ENCODE measurements at places on chromosomes 1 and 21. TPM values are rescaled to one million over a fixed set of nuclear protein-coding genes. Genes with fewer than 3 reads are reported as not detected.
A peak's percentile ranks its signal among the peaks of the same experiment; 100 is the strongest.

DNA sequence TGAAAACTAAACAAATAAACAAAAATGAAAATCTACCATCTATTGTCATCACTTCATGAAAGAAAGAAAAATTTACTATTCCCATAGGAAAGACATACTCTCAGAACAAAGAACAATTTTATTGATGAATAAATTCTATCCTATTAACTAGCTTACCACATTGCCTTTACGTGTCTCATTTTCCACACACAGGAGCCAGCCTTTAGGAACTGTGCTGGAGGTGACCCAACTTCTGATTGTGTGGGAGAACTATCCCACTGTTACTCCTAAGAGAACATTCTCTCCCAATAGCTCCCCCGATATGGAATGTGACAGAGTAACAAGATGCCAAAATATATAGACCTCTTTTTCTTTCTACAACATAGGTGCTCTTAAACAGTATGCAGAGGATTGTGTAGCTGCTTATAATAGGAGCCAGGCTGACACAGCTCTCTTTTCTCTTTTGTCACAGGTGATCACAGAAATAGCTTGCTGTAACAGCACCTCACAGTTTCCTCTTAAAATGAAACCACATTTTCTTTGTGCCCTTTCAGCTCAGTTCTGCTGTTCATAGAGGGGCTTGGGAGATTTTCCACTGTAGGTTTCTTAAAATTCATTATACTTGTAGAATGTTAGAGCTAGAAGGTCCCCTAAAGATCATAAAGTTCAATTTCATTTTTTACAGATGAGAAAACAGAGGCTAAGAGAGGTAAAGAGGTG is 35.5 kb downstream of the C21orf91 start:
- peak overlapping the region; percentile 82 for H3K27ac ChIP-seq
- no peak for DNase-seq
- H3K4me1 ChIP-seq: peaks cover 65% of the 10 kb centered on the region

DNA sequence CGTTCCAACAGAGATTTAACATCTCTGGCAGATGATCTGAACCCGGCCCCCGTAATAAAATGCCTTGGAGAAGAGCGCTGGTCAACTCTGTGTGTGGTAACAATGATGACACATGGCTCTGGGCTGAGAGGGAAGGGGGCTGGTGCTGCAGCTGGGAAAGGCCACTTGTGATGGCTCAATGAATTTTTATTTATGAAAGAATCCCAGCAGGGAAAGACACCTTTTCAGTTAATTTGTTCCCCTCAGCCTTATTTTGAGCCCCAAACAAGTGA is 59.4 kb downstream of the SYT6 start:
- H3K4me3 ChIP-seq: no peak overlapping the region
- DNase-seq: no peak
- H3K27me3 ChIP-seq: no peaks in the 10 kb centered on the region
- H3K27ac ChIP-seq: no peak overlapping the region

Gene IL10RB
- total RNA-seq: 25.6 TPM

DNA sequence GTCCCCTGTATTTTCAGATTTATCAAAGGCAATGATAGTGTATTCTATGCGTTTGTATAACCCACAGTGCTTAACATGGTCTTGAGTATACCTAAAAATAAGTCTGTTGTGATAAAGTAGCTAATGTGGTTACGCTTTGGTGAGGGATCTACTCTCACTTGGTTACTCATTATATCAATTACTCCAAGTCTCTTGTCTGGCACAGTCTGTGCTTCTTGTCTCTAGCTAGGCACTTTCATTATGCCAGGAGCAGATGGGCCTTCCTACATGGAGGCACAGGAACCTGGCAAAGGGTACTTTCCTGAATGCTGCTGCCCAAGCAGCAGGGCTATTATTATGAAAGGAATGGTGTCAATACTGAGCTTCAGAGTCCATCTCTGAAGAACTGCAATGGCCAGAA is 4.2 kb upstream of the PTPN22 start:
- no peaks in the 10 kb centered on the region for H3K27me3 ChIP-seq
- no peak overlapping the region for H3K4me3 ChIP-seq
- DNase-seq: no peak
- no peak overlapping the region for H3K27ac ChIP-seq
- H3K4me1 ChIP-seq: peaks cover 36% of the 10 kb centered on the region
- H3K36me3 ChIP-seq: no peaks in the 10 kb centered on the region

DNA sequence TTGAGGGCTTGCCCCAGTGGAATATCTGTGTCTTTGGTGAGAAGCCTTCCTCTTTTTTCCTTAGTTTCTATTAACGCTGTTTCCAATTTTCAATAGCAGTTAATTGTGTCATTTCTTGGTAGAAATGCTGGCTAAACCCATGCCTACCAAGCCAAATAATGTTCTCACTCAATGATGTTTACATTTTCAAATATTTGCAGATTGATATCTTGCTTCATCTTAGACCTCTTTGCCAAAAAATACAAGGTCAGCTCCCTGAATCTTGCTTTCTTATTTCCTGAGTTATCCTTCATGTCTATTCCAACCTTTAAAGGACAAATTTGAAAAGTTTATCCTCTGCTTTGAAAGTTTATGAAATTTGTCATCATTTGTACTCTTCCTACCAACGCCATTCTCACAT is 5.1 kb downstream of the KCNJ15 start:
- H3K4me3 ChIP-seq: no peak overlapping the region
- DNase-seq: no peak
- no peaks in the 10 kb centered on the region for H3K4me1 ChIP-seq
- peaks cover 3% of the 10 kb centered on the region for H3K27me3 ChIP-seq

Gene EDARADD
- 4.9 TPM for total RNA-seq

DNA sequence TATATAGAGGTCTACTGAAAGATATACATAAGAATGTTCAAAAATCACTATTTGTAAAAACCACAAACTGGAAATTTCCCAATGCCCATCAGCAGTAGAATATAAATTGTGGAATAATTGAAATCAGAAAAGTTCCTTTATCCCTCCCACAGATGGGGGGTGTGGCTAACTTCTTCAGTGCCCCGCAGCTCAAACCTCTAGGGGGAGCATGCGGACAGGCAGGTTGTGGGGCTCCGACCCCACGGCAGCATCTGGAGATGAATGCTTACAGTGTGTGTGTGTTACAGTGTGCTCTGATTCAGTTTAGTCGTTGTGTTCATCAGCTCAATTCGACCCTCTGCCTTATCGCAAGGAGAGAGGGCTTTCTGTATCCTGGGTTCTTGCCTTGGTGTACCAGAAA is 262.1 kb upstream of the LRRC7 start:
- no peak overlapping the region for H3K4me3 ChIP-seq
- no peaks in the 10 kb centered on the region for H3K36me3 ChIP-seq
- no peaks in the 10 kb centered on the region for H3K4me1 ChIP-seq
- no peaks in the 10 kb centered on the region for H3K27me3 ChIP-seq
- DNase-seq: no peak

DNA sequence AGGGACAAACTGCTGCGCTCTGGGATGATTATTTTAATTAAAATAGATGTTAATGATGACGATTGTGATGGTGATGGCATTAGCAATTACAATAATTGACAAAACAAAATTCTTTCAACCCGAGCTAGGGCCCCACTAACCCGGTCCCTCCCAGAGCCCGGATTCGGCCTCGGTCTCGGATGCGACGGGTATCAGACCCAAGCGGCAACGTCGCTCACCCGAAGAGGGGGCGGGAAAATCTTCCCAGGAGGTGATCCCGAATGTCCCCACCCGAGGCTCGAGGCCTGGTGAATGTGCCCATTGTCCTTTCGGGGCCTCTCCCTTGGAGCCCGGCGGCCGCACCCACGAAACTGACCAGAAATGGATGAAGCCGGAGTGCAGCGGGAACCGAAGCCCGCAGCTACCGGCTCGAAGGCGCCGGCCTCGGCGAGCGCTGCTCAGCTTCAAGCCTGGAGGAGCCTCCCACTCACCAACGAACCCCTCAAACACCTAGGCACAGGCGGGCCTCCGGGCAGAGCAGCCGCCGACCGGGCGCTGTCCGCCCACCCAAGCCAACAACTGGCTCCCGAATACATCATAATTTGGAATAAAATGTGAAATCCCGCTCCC is 1.2 kb downstream of the TAL1 start:
- no peaks in the 10 kb centered on the region for H3K36me3 ChIP-seq
- H3K27ac ChIP-seq: no peak overlapping the region
- peaks cover 38% of the 10 kb centered on the region for H3K4me1 ChIP-seq
- peaks cover 87% of the 10 kb centered on the region for H3K27me3 ChIP-seq
- H3K4me3 ChIP-seq: peak overlapping the region; percentile 16
- DNase-seq: peak; percentile 25

Gene LCE2A
- not detected for total RNA-seq

DNA sequence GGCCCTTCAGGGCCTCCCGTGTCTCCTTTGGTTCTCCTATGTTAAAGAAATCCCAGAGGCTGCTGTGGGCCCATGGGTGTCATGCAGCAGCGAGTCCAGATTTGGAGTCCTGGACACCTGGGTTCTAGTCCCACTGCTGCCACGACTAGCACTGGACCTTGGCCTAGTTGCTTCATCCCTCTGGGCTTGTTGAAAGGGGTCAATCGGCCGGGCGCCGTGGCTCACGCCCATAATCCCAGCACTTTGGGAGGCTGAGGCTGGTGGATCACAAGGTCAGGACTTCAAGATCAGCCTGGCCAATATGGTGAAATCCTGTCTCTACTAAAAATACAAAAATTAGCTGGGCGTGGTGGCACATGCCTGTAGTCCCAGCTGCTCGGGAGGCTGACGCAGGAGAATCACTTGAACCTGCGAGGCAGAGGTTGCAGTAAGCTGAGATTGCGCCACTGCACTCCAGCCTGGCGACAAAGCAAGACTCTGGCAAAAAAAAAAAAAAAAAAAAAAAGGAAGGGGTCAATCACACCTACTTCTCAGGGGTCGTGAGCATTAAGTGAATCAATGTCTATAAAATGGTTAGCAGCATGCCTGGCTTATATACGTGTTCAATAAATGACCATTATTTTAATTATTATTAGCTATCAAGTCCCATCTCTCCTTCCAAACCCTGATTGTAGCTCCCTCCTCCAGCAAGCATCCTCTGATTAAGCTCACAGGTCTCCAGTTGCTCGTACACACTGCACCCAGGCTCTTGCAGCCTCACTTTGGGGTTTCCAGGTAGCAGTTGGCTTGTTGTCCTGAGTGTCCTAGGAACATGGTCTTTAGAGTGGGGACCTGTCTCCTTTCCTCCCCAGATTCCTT is 43.8 kb downstream of the KIRREL1 start:
- H3K36me3 ChIP-seq: no peaks in the 10 kb centered on the region
- H3K27me3 ChIP-seq: peaks cover 16% of the 10 kb centered on the region
- no peak for DNase-seq
- H3K4me3 ChIP-seq: no peak overlapping the region

Gene COL6A1
- 14.6 TPM for total RNA-seq

DNA sequence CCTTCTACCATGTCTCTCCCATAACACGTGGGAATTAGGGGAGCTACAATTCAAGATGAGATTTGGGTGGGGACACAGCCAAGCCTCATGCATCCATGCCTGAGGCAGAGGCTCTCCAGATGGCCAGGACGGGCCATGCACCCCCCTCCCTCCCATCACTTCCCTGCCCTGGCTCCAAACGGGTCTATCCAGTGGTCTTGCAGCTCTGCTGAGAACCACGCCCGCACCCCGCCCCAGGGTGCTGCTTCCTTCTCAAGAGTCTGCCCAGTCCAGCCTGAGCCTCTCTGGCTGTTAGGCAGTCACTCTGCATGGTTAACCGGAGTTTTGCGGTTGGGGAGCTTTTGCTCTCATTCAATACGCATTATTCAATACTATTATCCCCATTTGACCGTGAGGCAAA is 131.5 kb upstream of the TMEM51 start:
- H3K4me1 ChIP-seq: no peaks in the 10 kb centered on the region
- no peak overlapping the region for H3K27ac ChIP-seq

- H3K4me3 ChIP-seq: no peak overlapping the region
- H3K27ac ChIP-seq: no peak overlapping the region
- peaks cover 12% of the 10 kb centered on the region for H3K27me3 ChIP-seq
- no peaks in the 10 kb centered on the region for H3K4me1 ChIP-seq
- no peaks in the 10 kb centered on the region for H3K36me3 ChIP-seq
- no peak for DNase-seq
These were observed 62.4 kb downstream of the TMEM53 start for GRCh38 chr1:44611866-44612265.

GRCh38 chr1:212269306-212269705 is 15.9 kb upstream of the PPP2R5A start:
- H3K4me3 ChIP-seq: no peak overlapping the region
- no peak overlapping the region for H3K27ac ChIP-seq
- no peaks in the 10 kb centered on the region for H3K36me3 ChIP-seq

GRCh38 chr1:147912553-147912952 is 10.0 kb downstream of the GJA8 start:
- no peak for DNase-seq

- peaks cover 2% of the 10 kb centered on the region for H3K27me3 ChIP-seq
- no peak overlapping the region for H3K27ac ChIP-seq
- no peak overlapping the region for H3K4me3 ChIP-seq
- H3K4me1 ChIP-seq: no peaks in the 10 kb centered on the region
- DNase-seq: no peak
These were observed 10.7 kb upstream of the LAMB3 start for GRCh38 chr1:209662879-209663327.

DNA sequence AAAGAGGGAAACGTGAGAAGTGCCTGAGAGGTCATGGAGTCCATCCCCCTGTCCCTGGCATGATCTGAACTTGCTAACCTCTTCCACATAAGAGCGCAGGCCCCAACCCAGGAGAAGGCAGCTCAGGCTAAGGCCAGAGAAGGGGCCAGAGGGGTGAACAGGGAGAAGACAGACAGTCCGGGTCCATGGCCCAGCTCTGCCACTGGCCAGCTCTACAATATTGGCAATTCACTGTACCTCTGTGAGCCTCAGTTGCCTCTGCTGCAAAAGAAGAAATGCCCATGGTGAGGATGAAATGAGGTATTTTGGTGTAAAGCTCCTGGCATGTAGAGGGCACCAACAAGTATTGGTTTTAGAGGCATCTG is 72.3 kb downstream of the CAMK2N1 start:
- no peaks in the 10 kb centered on the region for H3K27me3 ChIP-seq
- no peaks in the 10 kb centered on the region for H3K36me3 ChIP-seq
- DNase-seq: no peak
- no peaks in the 10 kb centered on the region for H3K4me1 ChIP-seq
- no peak overlapping the region for H3K4me3 ChIP-seq
- no peak overlapping the region for H3K27ac ChIP-seq

Gene ASPM
- 0.93 TPM for total RNA-seq

- H3K27ac ChIP-seq: no peak within 1 kb of the TSS
- no peaks in the 10 kb centered on the region for H3K36me3 ChIP-seq
These were observed at the start of gene SLC6A9 for GRCh38 chr1:44031252-44032169. Gene SLC6A9, minus strand, starts transcription at chr1:44031462. Its CDS starts 7,185 bp downstream, at chr1:44024277.

DNA sequence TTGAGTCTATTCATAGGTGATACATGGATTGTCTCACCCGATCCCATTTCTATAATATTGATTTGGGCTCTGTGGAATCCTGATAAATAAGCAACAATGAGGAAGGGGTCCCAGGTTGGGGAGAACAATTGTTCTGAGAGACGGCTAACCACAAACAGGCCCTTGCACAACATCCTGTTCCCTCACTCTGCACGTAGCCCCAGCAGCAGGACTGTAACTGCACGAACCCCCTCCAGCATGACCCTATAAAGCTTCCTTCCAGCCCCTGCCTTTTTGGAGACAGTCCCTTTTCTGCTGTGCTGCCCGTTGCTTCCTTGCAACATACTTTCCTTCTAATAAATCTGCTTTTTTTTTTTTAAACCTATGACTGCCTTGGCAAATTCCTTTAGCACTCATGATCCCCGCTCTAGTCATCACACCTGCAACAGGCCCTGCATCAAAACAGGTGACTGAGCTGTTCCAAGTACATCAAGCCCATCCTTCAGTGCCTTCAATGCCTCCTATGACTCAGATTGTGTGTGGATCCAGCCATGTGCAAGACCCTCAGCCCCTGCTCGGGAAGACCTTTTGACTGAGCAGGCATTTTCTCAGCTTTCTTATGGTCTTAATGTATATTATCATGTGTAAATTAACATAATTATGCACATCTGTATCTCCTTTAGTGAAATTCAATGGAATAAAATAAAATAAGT is 63.7 kb upstream of the B3GALNT2 start:
- H3K27ac ChIP-seq: no peak overlapping the region
- H3K4me1 ChIP-seq: peaks cover 2% of the 10 kb centered on the region
- no peaks in the 10 kb centered on the region for H3K27me3 ChIP-seq
- no peak overlapping the region for H3K4me3 ChIP-seq

All from T-cell (primary cell).